AG09309 (cell line): ENCODE measurements at places on chromosomes 5 and 9.
A peak's percentile ranks its signal among the peaks of the same experiment; 100 is the strongest.

DNA sequence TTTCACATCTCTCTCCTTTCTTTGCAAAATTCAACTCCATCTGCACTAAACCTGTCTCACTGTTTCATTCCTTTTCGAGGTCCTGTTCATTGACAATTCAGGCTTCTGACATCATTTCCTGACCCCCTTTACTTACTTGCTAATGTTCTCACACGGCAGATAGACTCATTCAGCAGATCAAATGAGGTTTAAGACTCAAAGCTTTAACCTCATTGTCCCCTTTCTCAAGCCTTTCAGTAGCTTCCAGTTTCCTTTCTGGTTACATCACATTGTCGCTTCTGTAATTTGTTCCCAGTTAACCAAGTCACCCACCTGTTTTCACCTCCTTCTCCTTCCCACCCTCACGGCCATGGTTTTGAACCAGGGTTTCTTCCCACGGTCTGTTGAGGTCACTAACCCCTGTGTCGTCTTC is 143.4 kb upstream of the OTULINL start:
- DNase-seq: no peak

DNA sequence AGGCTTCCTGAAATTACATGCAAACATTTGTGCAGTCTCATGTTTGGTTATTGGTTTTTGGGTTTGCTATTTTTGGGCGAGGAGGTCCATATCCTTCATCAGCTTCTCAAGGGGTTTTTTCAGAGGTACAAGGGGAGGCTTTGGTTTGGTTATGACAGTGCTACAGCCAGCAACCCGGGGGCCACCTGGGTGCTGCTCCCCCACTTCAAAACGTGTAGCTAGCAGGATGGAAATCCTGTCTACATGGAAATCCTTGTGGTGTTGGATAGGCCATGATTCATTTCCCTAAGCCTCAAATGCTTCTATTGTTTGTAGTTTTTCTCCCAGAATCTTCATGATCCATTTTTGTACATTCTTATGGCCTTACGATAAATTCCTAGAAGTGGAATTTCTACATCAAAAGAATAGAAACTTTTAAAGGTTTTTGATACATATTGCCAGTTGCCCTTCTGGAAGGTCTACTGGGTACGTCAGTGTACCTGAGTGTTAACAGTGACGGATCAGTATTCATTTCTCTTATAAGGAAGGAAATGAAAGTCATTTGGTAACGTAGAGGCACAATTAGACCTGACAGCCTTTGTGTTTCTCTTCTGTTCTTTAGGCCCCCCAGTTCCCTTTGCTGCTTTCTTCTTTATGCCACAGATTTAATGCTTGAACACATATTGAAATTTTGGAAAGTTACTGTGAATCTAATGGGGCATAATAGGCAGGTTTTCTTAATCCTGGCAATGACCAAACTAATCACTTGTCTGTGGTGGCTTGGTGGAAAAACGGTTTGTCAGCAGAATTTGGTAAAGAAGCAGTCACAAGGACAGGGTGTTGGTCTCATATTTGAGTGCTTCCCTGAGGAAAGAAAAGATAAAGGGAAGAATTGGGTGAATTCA is 69.7 kb upstream of the ABL1 start:
- DNase-seq: no peak

- DNase-seq: no peak
These were observed 23.6 kb upstream of the CERCAM start for GRCh38 chr9:128396970-128397613.

GRCh38 chr9:125750627-125751011 is 3.4 kb downstream of the PBX3 start:
- no peak for DNase-seq

- DNase-seq: no peak
These were observed 2.1 kb upstream of the SIT1 start for GRCh38 chr9:35652829-35653209.

DNA sequence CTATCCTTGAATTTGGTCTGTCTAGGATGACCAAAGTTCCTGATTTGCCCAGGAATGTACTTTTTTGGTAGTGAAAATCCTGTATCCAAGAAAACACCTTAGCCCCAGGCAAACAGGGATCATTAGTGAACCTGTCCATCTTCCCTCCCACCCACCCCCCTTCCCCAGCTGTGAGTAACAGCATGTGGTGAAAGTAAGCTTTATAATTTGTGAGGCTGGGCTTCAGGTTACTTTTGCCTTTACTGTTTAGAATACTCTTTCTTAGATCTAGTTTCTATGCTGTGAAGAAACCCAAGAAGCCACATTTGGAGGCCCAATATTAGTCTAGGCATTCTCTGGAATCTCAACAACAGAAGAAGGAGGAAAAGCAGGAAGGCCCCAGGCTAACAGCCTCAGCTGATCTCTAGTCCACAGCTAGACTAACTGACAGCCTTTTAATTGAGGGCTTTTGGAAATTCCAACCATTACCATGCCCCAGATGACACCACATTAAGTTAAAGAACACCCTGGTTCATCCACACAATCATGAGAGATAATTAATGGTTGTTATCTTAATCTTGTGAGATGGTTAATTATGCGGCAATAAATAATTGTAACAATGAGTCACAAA is 703.0 kb upstream of the NUDT12 start:
- DNase-seq: no peak

GRCh38 chr9:81979196-81979595 is 9.4 kb upstream of the SPATA31D1 start:
- DNase-seq: no peak

DNA sequence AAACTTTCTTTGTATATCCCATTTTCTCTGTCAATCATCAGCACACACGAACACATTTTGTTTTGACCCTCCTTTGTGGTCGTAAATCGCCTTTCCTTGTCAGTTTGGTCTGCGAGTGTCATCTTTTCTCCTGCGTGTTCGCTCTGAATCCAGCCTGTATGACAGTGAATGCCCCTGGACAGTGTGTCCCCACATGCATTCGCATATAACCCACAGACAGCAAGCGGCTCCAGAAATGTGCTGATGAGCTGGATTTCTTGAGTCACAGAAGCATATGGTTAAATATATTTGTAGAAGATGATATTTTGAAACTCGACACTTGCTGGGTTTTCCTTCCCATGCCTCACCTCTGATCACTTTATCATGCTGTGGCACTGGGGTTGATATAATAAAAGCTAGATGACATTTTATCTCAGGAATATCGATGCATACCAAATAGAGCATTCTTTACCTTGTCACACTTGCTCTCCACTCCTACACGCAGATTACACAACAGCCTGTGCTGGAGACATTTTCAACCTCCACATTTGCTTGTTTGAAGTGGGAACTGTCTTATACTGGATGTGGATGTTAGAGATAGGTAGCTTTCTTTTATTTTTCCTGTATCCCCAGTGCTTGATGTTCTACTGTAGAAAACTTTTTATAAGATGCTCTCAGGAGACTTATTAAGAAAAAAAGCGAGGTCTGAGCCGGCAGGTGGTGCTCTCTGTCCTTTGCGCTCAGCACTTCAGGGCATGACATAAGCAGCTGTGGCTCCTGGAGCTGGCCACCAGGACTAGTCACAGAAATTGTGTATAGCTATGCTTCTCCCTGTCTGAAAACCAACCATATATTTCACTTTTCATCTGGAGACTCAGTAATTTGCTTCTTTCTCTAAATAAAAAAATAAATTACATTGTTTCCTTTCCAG is 215.1 kb downstream of the SH3GL2 start:
- DNase-seq: no peak

DNA sequence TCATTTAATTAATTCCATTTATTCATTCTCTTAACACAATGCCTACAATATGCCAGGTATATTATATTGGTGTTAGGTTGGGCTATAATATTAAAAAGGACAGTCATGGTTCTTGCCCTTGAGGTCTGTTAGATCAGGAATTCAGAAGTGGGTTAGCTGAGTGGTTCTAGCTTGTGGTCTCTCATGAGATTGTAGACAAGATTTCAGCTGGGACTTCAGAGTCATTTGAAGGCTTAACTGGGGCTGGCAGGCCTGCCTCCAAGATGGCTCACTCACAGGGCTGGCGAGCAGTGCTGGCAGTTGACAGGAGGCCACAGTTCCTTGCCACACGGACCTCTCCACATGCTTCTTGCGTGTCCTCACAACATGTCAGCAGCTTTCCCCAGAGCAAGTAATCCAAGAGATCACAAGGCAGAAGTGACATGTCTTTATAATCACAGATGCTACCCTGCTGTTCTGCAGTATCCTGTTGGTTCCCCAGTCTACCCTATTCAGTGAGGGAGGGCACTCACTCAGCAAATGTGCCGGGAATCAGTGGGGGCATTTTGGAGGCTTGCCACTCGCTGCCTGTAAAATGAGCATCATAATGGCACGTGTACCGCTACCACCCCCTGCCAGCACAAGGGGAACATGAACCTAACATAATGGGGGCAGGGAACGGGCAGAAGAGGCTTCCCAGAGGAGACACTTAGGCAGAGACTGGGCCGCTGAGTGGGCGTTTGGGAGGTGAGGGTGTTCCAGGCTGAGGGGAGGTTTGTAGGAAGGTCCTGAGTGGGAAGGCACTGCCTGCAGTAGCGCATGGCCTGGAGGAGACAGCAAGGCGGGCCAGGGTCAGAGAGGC is 70.0 kb downstream of the EXOSC2 start:
- no peak for DNase-seq

DNA sequence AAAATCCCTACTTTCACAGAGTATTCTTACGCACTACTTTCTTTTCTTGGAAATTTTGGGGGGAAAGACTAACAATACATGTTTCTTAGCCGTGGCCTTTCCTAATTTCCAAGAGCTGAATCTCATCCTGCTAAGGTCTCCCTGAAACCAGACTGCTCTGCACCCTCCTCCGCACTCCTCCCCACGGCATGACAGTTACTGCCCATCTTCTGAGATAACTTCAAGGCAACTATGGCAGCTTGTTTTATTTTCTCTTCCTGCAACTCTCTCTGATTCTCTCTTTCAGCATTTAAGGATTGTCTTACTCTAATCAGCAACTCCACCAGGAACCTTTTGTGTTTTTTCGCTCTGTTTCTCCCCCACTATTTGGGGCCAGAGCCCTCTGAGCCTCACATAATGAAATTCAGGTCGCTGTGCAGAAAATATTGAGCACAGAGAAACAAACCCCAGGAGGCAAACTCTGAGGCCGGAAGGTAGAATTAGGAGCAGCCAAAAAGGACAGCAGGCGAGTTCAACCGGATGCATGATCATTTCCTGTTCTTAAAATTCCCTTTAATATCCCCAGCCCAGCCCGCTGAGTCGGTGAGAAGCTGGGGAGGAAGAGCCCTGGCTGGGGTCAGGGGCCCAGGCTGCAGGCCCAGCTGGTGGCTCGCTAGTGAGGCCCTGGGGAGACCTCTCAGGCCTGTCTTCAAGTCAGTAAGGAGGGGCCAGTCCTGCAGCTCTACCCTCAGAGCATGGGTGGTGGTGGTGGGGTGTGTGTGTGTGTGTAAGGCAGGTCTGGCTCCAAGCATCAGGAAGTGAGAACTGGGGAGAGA is 213.6 kb upstream of the S1PR3 start:
- DNase-seq: no peak

- no peak for DNase-seq
These were observed 9.0 kb downstream of the IL33 start for GRCh38 chr9:6224393-6225154.

GRCh38 chr5:79621056-79621455 is 8.8 kb downstream of the TENT2 start:
- peak; percentile 29 for DNase-seq

- no peak for DNase-seq
These were observed 76.1 kb upstream of the SPOCK1 start for GRCh38 chr5:137575211-137575610.

GRCh38 chr5:15728811-15729210 is 228.8 kb downstream of the FBXL7 start:
- DNase-seq: no peak

DNA sequence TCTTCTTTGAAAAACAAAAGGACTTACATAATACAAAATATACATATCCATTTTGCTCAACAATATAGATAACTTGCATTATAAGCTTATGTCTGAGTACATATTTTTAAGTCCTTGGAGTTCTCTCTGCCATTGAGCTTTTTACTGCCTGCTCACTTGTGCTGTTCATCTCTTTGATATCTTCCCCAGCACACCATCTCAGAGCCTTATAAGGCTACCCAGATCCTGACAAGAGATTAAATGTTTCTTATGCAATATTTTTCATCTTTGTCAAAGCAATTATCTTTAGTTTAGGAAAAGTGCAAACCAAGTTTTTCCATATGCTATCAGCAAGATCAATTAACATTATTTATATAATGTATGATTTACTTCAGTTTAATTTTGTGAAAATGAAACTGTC is 60.7 kb upstream of the ITGA1 start:
- DNase-seq: no peak

- DNase-seq: no peak
These were observed 81.2 kb upstream of the NAA35 start for GRCh38 chr9:85859765-85860164.

GRCh38 chr9:110255463-110256379 is 586 bp downstream of the TXN start:
- no peak for DNase-seq

- DNase-seq: no peak
These were observed 41.1 kb downstream of the ZNF883 start for GRCh38 chr9:112970939-112971338.

- DNase-seq: no peak
These were observed 1106.0 kb downstream of the TAF11L14 start for GRCh38 chr5:18740301-18740700.

DNA sequence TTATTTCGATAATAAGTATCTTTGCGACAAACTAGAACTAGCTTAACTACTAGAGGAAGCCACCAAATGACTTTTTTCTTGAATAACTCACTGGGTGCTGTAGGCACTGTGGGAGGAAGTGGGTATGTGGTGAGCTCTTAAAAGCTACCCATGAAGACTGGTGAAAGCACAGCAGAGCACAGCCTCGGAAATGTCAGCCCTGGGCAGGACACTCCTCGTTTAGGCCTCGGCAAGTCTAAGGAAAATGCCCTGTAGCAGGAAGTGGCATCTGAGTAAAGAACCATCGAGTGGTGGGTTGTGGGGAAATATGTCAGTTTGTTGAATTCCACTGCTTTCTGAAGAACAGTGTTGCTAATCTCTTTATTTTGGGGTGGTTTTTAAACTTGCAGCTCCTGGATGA is 44.0 kb upstream of the NCS1 start:
- no peak for DNase-seq

- DNase-seq: no peak
These were observed 196.5 kb upstream of the TBCA start for GRCh38 chr5:77972469-77973252.

- DNase-seq: no peak
These were observed 1.9 kb downstream of the NIM1K start for GRCh38 chr5:43193894-43194265.

DNA sequence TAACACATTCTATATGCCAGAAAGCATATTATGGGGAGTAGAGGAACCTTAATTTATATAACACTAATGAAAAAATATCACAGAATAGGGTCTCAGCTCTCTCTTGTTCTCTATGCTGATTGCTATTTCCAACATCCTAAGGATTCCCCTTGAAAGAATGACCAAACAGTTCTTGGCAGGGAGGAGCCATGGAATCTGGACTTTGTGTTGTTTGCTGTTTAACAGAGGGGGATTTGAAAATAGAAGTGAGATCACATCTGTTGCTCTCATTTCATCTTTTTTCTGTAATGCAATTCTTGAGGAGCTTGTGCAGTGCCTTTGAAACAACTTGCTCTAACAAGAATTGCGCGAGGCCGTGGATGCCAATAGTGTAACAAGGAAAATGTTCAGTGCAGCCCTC is 755.3 kb downstream of the TLE1 start:
- no peak for DNase-seq

GRCh38 chr9:81635521-81636254 is 53.7 kb downstream of the TLE1 start:
- DNase-seq: peak; percentile 38
